ENCODE measurements at places on chromosomes 13 and 19.

DNA sequence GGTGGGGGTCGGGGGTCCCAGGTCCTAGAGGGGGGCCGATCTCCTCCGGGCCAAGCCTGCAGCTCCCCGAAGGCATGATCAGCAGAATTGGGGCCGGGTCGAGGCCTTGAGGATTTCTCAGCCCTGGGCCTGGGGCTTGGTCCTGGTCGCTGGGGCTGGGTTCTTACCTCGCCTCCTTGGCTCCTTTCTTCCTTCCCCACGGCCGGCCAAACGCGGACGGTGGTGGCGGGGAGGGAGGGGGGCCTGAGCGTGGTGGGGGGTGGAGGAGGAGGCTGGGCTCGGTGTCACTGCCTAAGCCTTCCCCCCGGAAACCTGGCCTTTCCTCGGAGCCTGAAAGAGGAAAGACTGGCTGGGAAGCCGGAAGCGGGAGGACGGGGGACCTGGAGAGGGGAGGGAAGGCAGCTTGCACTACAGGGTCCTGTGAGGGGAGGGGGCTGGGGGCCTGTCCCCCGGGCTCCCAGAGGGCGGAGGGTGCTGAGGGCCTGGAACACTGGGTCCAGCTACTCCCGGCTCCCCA lies at the start of gene ZNF579:
TSS of gene ZNF579 (minus strand) at position 221 of the 517 bp plus-strand sequence. CDS start 1,209 bp downstream, outside the sequence.
- peaks cover 60% of the 10 kb centered on the region for H3K27me3 ChIP-seq
- no peak within 1 kb of the TSS for H3K27ac ChIP-seq
- peak within 1 kb of the TSS; percentile 17 for H3K4me3 ChIP-seq
- no peaks in the 10 kb centered on the region for H3K36me3 ChIP-seq
- H3K4me1 ChIP-seq = no peaks in the 10 kb centered on the region

DNA sequence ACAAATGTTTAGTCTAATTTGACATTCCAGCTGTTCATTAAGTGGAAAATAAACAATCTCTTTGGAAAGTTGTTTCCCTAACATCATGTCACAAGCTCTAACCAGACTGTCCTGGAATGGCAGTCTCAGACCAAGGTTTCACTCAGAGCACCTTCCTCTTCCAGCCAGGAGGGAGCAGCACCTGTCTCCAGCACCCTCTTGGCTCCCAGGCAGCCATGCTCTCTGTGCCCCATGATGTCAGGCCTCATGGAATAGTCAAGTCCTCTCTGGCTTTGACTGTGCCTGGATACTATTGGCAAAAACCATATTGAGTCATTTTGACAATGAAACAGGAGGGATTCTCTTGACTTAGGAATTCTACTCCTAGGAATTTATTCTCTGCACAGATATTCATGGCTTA lies 171.4 kb downstream of the OXGR1 start:
- H3K4me3 ChIP-seq = no peak overlapping the region
- H3K4me1 ChIP-seq = no peaks in the 10 kb centered on the region
- no peaks in the 10 kb centered on the region for H3K36me3 ChIP-seq
- H3K27ac ChIP-seq = no peak overlapping the region

DNA sequence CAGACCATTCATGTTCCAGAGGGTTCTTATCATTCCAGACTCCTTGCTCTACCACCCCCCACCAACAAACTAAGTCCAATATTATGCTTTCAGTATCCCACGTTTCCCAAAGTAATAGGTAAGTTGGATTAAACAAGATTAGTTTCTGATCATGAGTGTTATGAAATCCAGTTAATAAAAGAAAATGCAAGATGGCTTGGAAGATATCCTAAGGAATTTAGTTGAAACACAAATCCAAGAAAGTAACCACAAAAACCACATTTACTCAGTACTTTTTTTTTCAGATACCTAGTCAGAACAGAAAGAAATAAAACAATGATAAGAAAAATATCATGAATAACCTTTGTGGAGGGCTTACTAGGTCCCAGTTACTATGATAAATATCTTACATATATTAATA lies 119.4 kb upstream of the MIR17HG start:
- no peaks in the 10 kb centered on the region for H3K4me1 ChIP-seq
- no peak overlapping the region for H3K4me3 ChIP-seq
- no peaks in the 10 kb centered on the region for H3K36me3 ChIP-seq
- DNase-seq = no peak
- no peak overlapping the region for H3K27ac ChIP-seq

DNA sequence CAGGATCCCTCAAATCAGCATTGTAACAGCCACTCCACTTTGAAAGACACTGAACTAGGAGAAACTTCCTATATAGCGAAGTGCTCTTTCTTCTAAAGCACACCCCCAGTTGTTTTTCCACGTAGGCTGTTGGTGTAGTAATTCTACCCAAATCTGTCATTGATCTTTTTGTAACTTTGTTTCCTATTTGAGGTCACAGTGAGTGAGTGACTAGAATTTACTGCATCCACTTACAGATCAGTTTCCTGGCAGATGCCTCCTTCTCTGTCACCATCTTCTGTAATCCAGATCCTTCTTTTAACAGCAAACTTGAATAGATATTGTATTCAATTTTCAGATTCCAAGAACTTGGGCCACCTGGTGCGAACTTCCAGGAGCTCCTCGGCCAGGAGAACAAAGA lies 15.3 kb downstream of the ZAR1L start:
- no peaks in the 10 kb centered on the region for H3K4me1 ChIP-seq
- no peak overlapping the region for H3K27ac ChIP-seq
- no peak overlapping the region for H3K4me3 ChIP-seq
- no peaks in the 10 kb centered on the region for H3K27me3 ChIP-seq
- H3K36me3 ChIP-seq = no peaks in the 10 kb centered on the region
- no peak for DNase-seq

- no peaks in the 10 kb centered on the region for H3K27me3 ChIP-seq
- no peak overlapping the region for H3K4me3 ChIP-seq
- DNase-seq = no peak
- H3K36me3 ChIP-seq = no peaks in the 10 kb centered on the region
Observed at GRCh38 chr19:18763674-18764590, 27.2 kb downstream of the COMP start.

GRCh38 chr13:113121928-113122471 lies 599 bp upstream of the F10 start:
- H3K4me1 ChIP-seq = no peaks in the 10 kb centered on the region
- H3K27ac ChIP-seq = no peak overlapping the region
- no peak overlapping the region for H3K4me3 ChIP-seq
- DNase-seq = no peak
